ENCODE measurements at places on chromosomes 11 and 22.
A peak's percentile ranks its signal among the peaks of the same experiment; 100 is the strongest.

DNA sequence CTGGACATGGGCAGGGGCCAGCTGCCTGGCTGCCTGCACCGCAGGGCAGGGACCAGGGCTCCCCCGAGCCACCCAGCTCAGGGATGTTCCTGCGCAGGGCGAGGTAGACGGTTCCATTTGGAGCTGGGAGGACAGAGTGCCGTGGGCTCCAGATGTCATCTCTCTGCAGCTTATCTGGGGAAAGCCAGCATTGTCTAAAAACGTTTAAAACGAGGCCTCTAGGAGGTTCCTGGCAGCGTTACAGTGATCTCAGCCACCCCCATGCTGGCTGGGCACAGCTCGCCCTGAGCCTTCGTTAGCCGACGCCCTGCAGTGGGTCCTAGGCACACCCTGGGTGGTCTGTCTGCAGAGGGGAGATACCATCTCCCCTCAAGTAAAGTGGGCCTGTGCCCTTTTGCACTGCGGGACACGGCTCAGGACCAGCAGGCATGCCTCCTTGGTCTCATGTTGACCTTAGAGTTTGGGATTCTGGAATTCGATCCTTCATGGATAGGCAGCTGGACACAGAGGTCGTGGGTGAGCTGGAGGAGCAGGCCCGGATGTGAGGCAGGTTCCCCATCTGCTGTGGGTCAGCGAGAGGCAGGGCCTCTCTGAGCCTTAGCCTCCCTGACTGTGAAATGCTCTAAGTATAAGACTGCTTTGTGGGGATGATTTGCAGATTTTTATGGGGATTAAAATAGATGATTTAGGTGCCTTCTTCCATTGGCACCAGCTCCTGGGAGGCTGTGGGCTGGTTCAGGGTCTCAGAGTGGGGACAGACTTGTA lies 14.1 kb downstream of the SYNGR1 start:
- DNase-seq, result no peak

DNA sequence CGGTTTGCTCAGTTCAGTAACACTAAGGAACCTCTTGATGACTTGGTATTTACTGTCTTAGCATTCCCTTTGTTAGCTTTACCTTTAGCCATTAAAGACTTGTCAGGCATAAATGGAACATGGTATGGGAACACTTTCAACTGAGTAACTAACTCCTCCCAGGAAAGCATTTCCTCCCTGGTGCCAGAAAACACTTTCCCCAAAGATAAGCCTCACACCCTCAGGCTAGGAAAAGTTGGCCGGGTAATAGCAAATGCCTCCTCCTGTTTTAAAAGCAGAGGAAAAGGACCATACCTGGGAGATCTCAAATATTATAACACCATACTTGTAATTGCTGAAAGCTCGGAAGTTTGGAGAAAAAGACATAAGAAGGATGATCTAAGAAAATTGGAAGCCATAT lies 12.0 kb downstream of the KCNJ11 start:
- no peak for DNase-seq

- no peak for DNase-seq
Measured at GRCh38 chr11:18229501-18229900, 7.1 kb downstream of the SAA4 start.

- peak; percentile 9 for DNase-seq
Measured at GRCh38 chr22:22408731-22409696, 99.5 kb downstream of the ZNF280B start.

- peak; percentile 14 for DNase-seq
Measured at GRCh38 chr22:46561435-46561905, 24.1 kb upstream of the CELSR1 start.

DNA sequence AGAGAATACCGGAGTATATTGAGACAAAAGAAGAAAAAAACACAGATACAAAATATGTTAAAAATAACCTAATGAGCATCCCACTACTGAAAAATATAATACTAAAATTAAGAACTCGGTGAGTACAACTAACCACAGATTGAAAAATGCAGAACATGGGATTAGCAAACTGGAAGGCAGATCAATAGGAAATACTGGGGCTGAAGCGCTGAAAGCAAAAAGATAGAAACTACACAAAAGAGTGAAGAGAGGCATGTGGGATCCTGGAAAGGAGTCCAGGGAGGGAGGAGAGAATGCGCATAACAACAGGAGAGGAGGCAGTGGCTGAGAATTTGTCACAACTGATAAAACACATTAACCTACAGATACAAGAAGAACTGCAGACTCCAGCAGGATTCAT lies 159.3 kb downstream of the EFCAB6 start:
- DNase-seq, result no peak

Data from fibroblast of lung (primary cell).